Activated gamma-delta T cell treated with anti-CD3 and anti-CD28 coated beads, Interleukin-2, amount 50 U/mL, for 16 hours (primary cell): ENCODE measurements at places on chromosomes 5 and 9.

- no peak for DNase-seq
These were observed 1759.5 kb upstream of the C9orf72 start for GRCh38 chr9:29332789-29333188.

- DNase-seq, result no peak
These were observed 4.8 kb upstream of the IFNA8 start for GRCh38 chr9:21404146-21404545.

DNA sequence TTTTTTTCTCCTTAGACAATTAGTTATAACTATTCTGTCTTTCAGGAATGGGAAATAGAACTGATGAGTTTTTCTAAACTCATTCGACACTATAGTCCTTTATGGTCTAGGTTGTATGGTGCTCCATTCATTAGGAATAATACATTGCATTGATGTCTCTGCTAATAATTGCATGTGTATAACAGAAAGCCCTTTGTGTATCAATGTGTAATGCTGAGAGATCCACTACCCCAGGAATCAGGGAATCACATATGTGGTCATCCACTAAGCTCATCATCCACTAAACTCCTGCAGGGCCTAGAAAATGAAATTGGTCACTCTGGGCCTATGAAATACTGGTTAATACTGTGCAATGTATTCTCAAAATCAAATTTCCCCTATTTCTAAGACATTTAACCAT lies 242.0 kb upstream of the CDH18 start:
- no peak for DNase-seq

DNA sequence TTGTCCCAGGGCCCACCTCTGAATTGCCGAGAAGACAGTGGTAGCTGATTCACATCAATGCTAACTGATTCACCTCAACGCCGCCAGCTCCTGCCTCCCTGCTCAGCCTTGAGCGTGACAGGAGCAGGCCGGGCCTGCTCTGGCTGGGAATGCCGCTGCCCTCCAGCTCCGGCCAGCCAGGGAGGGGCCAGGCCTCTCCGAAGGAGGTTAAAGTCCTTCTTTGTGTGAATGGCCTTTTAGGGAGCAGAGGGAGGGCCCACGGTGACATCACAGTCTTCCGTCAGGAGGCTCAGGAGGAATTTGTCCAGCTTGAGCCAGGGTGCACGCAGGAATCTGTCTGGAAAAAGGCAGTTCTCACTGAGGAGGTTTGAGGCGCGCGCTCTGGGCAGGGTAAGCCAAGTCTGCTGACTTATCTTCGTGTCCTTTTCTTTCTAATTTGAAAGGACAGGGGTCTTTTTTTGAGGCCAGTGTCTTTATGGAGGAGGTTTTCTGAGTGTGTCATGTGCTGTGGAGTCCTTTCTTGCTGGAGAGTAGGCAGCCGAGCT lies 82.7 kb downstream of the C9orf152 start:
- no peak for DNase-seq

- no peak for DNase-seq
These were observed 61.4 kb downstream of the C5orf15 start for GRCh38 chr5:133907075-133907474.

GRCh38 chr9:116700882-116701865 lies 14.1 kb downstream of the TRIM32 start:
- DNase-seq, result no peak

GRCh38 chr5:33891788-33892619 lies at the start of gene ADAMTS12:
Gene ADAMTS12 (minus strand): TSS chr5:33891990. CDS start chr5:33891856, 134 bp downstream.
- no peak for DNase-seq
